ENCODE measurements at places on chromosomes 5 and 9.

- H3K4me3 ChIP-seq: no peak overlapping the region
- no peaks in the 10 kb centered on the region for H3K4me1 ChIP-seq
- H3K27ac ChIP-seq: no peak overlapping the region
- no peak for DNase-seq
These were observed 66.7 kb upstream of the FOXE1 start for GRCh38 chr9:97786341-97786740.

- no peaks in the 10 kb centered on the region for H3K27me3 ChIP-seq
- no peak overlapping the region for H3K27ac ChIP-seq
- H3K36me3 ChIP-seq: no peaks in the 10 kb centered on the region
- no peaks in the 10 kb centered on the region for H3K4me1 ChIP-seq
These were observed 94.2 kb upstream of the MTAP start for GRCh38 chr9:21708260-21708711.

- H3K4me1 ChIP-seq: no peaks in the 10 kb centered on the region
- no peak overlapping the region for H3K4me3 ChIP-seq
- H3K36me3 ChIP-seq: no peaks in the 10 kb centered on the region
- no peaks in the 10 kb centered on the region for H3K27me3 ChIP-seq
- H3K27ac ChIP-seq: no peak overlapping the region
- DNase-seq: no peak
These were observed 146.0 kb upstream of the NMUR2 start for GRCh38 chr5:152551061-152551460.

DNA sequence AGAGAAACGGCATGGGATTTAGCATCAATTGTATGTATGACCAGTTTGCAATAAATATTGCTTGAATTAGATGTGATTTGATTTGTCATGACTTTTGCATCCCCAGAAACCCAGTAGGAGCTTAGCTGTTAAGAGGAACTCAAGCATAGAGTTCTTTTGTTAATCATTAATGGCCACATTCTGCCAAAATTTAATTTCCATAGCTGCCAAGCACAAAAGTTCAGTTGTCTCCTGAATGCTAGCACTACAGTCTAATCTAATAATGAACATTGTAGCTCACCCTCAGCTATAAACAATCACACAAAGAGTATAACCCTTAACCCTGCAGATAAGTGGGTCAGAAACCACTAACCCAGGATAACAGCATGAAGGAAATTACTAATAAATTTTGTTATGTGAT, 169.8 kb upstream of the GRAMD2B start:
- H3K36me3 ChIP-seq: no peaks in the 10 kb centered on the region
- H3K4me3 ChIP-seq: no peak overlapping the region
- no peaks in the 10 kb centered on the region for H3K4me1 ChIP-seq
- H3K27me3 ChIP-seq: no peaks in the 10 kb centered on the region
- no peak for DNase-seq
- no peak overlapping the region for H3K27ac ChIP-seq

DNA sequence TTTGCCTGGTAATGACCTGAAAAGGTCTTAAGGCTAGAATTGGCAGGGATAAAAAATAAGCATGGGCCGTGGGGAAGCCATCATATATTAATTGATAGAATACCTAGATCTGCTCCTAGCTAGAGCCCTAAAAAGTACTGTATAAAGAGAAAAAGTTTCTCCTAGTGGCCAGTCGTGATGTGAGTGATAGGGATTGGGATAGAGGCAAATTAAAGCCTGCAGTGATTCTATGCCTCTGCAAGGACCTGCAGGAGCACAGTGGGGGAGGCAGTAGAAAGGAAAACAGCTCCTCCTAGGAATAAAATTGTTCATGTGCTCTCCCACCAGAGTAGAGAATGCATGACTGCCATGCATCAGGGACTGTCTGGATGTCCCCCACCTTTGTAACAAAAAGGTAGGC, 56.2 kb upstream of the FTMT start:
- no peak overlapping the region for H3K27ac ChIP-seq
- H3K4me1 ChIP-seq: no peaks in the 10 kb centered on the region
- no peaks in the 10 kb centered on the region for H3K27me3 ChIP-seq
- H3K4me3 ChIP-seq: no peak overlapping the region
- no peaks in the 10 kb centered on the region for H3K36me3 ChIP-seq
- no peak for DNase-seq

GRCh38 chr9:135268981-135269380, 181.5 kb downstream of the OLFM1 start:
- H3K27me3 ChIP-seq: no peaks in the 10 kb centered on the region
- H3K4me1 ChIP-seq: peaks cover 5% of the 10 kb centered on the region
- H3K4me3 ChIP-seq: no peak overlapping the region
- no peak overlapping the region for H3K27ac ChIP-seq

DNA sequence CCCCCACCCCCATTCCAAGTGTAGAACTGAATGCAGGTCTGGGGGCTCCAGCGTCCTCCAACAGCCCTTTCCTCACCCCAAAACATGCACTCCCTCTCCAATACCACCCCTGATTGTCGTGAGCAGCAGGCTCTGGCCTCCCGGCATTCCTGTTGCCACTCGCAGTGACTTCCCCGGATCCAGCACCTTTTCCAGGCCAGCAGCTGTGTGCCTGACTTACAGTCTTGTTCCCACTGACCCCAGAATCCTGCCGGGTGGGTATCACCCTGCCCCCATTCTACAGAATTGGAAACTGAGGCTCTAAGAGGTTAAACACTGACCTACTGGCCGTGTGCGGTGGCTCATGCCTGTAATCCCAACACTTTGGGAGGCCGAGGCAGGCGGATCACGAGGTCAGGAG, 127.2 kb downstream of the OLFM1 start:
- peaks cover 11% of the 10 kb centered on the region for H3K4me1 ChIP-seq
- H3K27ac ChIP-seq: no peak overlapping the region
- peaks cover 24% of the 10 kb centered on the region for H3K27me3 ChIP-seq
- H3K36me3 ChIP-seq: no peaks in the 10 kb centered on the region
- DNase-seq: no peak

DNA sequence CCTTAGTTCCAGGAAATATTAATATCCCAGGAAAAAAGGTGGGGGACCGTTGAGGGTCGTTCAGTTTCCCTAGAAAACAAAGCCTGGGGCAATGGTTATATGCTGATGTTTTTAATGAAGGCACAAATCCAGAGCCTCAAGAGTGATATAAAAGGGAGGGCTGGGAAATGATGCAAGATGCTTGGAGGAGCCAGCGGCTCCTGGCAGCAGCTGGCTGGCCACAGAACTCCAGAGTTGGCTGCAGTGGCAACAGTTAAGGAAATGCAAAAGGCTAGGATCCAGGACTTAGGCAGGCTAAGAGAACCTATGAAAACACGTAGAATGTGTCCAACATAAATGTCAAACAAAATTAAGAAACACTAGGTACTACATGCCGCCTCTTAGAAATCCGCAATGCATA, 31.0 kb upstream of the B4GALT1 start:
- H3K27ac ChIP-seq: no peak overlapping the region
- H3K27me3 ChIP-seq: no peaks in the 10 kb centered on the region
- no peaks in the 10 kb centered on the region for H3K4me1 ChIP-seq
- no peak for DNase-seq

DNA sequence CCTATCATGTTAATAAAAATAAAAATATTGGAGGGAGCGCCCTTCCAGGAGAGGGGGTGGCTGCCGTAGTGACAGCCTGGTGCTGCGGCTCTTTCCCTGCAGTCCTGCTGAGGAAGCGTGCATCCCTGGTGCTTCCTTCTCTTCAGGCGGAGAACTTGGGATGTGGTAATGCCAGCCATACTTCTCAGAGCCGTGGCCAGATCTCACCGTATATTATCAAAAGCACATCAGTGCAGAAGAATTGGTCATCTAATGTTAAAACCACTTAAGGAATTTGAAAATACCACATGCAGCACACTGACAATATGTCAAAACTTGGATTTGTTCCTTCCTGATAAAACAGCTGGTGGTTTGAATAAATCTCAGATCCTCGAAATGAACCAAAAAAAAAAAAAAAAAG, 17.7 kb downstream of the C9orf40 start:
- H3K4me1 ChIP-seq: no peaks in the 10 kb centered on the region
- DNase-seq: no peak
- H3K36me3 ChIP-seq: no peaks in the 10 kb centered on the region

DNA sequence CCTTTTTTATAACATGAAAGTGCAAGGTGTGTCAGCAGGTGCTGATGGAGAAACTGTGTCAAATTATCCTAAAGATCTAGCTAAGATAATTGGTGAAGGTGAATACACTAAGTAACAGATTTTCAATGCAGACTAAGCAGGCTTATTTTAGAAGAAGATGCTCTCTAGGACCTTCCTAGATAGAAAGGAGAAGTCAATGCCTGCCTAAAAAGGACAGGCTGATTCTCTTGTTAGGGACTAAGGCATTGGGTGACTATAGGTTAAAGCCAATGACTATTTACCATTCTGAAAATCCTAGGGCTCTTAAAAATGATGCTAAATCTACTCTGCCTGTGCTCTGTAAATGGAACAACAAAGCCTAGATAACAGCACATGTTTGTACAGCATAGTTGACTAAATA, 1682.4 kb downstream of the MAT2B start:
- no peaks in the 10 kb centered on the region for H3K36me3 ChIP-seq
- H3K27ac ChIP-seq: no peak overlapping the region
- H3K4me1 ChIP-seq: no peaks in the 10 kb centered on the region
- no peak for DNase-seq
- no peak overlapping the region for H3K4me3 ChIP-seq

DNA sequence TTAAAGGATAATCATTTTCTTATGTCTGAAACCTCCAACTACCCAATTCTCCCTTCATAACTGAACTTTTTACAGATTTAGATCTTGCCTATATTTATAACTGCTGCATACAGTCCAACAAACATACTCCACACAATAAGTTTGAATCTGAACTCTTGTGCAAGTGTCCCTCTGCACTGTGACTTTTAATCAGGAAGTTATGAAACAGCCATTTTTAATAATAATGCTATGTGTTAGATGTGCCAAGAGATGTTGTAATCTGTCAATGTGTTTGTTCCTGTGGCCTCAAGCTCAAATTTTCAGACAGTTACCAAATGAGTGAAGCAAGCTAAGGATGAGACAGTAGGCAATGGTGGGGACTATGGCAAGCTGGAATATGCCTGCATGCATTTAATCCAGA, 57.6 kb upstream of the MTAP start:
- H3K27ac ChIP-seq: no peak overlapping the region
- H3K27me3 ChIP-seq: peaks cover 5% of the 10 kb centered on the region
- no peak overlapping the region for H3K4me3 ChIP-seq
- DNase-seq: no peak

GRCh38 chr9:112890106-112891081, at the start of gene SLC46A2:
TSS of gene SLC46A2 (minus strand) at chr9:112890876. CDS start at chr9:112890681, 195 bp downstream.
- H3K27ac ChIP-seq: no peak within 1 kb of the TSS
- peak; percentile 22 for DNase-seq
- H3K27me3 ChIP-seq: peaks cover 40% of the 10 kb centered on the region
- H3K36me3 ChIP-seq: no peaks in the 10 kb centered on the region

- no peak for DNase-seq
- H3K36me3 ChIP-seq: no peaks in the 10 kb centered on the region
- no peak overlapping the region for H3K4me3 ChIP-seq
These were observed 43.3 kb downstream of the MCTP1 start for GRCh38 chr5:95241635-95242034.

GRCh38 chr5:173795601-173796000, 92.5 kb upstream of the CPEB4 start:
- H3K27me3 ChIP-seq: no peaks in the 10 kb centered on the region
- H3K36me3 ChIP-seq: no peaks in the 10 kb centered on the region
- peak; percentile 20 for DNase-seq
- H3K27ac ChIP-seq: no peak overlapping the region
- H3K4me1 ChIP-seq: no peaks in the 10 kb centered on the region

DNA sequence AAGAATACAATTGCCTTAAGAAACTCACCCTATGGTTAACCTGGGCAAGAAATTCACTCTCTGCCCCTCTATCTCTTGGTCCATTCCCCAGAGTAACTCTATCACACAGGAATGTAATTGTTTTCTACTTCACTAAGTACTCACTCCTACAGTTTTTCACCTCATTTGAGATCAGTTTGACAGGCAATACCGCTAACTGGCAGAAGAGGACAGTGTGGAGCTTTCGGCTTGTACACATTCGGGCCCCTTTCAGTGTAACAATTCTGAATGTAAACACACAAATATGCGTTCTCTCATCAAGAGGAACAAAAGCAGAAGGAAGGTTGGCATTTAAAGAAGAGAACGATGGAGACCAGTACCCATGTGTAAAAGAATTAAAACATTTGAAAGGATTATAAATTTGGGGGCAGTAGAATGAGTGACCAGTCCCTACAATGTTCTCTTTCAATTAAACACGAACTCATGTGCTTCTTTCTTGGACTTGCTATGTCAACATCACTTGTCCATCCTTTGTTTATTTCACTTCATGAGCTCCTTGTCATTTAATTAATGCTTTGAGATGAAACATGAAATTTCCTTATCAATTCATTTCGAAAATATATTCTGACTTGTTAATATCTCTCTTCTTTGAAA, 188.5 kb upstream of the GRAMD2B start:
- no peak overlapping the region for H3K27ac ChIP-seq
- DNase-seq: peak; percentile 24
- H3K4me3 ChIP-seq: no peak overlapping the region
- H3K4me1 ChIP-seq: no peaks in the 10 kb centered on the region
- no peaks in the 10 kb centered on the region for H3K36me3 ChIP-seq

DNA sequence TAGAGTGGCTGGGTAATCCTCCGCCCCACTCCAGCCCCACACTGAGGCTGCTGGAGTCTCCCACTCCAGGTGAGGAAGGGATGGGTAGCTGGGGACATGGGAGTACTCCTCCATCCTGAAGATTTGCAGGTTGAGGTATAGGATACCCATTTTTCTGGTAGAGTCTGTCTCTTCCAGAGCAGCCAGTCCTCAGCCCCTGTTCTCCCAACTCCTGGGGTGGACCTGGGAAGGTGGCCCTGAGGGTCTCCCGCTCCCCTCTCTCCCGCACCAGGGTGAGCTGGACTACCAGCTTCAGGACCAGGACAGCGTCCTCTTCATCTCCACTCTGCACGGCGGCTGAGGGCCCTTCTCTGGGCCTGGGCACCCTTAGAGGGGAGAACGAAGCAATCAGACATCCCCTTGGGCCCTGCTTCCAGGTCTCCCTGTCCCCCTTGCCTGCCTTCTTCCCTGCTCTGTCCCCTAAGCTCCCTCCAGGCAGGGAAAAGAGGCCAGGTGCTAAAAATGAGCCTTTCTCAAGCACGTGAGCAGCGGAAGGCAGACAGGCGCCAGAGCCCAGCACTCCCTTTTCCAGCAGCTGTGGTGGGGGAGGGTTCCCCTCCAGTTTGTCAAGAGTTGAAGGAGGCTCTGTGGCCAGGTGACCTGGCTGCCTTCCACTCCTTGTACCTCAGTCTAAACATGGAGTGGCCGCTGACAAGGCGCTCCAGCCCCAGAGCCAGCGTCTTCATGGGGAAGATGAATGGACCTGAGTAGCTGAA, 18.4 kb downstream of the URM1 start:
- no peak overlapping the region for H3K27ac ChIP-seq
- H3K36me3 ChIP-seq: no peaks in the 10 kb centered on the region
- peaks cover 7% of the 10 kb centered on the region for H3K4me1 ChIP-seq
- peaks cover 60% of the 10 kb centered on the region for H3K27me3 ChIP-seq

GRCh38 chr5:3508395-3508794, 87.2 kb upstream of the IRX1 start:
- H3K27ac ChIP-seq: no peak overlapping the region
- H3K4me1 ChIP-seq: peaks cover 8% of the 10 kb centered on the region
- no peak for DNase-seq
- no peaks in the 10 kb centered on the region for H3K36me3 ChIP-seq

- peaks cover 4% of the 10 kb centered on the region for H3K27me3 ChIP-seq
- no peak for DNase-seq
- H3K27ac ChIP-seq: no peak overlapping the region
- H3K36me3 ChIP-seq: no peaks in the 10 kb centered on the region
These were observed 29.2 kb upstream of the ENHO start for GRCh38 chr9:34551751-34552605.

GRCh38 chr5:151672516-151672915, 14.2 kb downstream of the SPARC start:
- H3K4me1 ChIP-seq: peaks cover 51% of the 10 kb centered on the region
- no peak overlapping the region for H3K4me3 ChIP-seq
- H3K36me3 ChIP-seq: no peaks in the 10 kb centered on the region
- no peak for DNase-seq
- peak overlapping the region; percentile 21 for H3K27ac ChIP-seq
- H3K27me3 ChIP-seq: no peaks in the 10 kb centered on the region
